ENCODE measurements at places on chromosomes 4 and X.

GRCh38 chrX:40423299-40423698, 157.5 kb upstream of the ATP6AP2 start:
- no peak for DNase-seq

DNA sequence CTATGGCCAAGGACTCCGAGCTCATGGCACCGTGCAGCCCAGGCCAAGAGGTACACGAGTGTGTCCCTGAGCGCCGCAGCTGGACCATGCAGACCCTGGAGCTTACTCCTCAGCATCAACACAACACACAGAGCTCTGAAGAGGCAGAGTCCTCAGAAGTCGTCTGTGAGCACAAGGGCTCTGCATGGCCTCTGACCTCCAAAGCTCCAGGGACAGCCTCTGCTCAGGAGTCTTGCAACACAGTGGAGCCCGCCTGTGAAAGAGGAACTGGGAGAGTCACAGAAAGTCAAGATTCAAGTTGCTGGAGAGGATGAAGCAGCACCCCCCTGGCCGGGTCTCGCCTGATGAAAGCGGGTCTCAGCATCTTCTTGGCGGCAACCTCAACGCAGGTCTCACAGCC, 2.9 kb downstream of the LRPAP1 start:
- no peak for DNase-seq

GRCh38 chr4:107747748-107748486, 27.9 kb upstream of the PAPSS1 start:
- DNase-seq: no peak

DNA sequence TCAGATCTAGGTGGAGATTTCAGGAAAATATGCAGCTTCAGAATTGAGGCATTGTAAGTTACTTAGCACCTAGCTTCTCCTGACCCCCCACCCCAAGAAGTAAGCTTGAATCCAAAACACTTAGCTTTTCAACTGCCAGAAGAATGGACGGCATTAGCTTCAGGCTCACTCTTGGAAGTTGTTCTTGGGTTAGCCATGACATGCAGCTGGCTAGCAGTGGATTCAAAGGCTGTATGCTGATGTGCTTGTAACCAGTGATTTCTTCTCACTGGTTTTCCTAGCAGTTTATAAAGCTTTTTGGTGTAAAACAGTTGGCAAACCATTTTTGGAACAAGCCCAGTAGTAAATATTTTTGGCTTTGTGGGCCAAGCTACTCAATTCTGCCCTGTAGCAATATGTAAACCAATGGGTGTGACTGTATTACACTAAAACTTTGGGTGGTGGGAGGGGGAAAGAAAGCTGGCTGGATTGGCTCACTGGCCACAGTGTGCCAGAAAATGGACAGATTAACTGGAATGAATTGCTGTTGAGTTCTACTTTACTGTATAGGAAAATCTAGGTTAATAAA, 85.6 kb downstream of the SHROOM2 start:
- DNase-seq: peak; percentile 27

- DNase-seq: no peak
These were observed 341 bp upstream of the PRPS2 start for GRCh38 chrX:12790885-12791256.

- no peak for DNase-seq
These were observed 71.4 kb downstream of the GATB start for GRCh38 chr4:151689211-151689991.

DNA sequence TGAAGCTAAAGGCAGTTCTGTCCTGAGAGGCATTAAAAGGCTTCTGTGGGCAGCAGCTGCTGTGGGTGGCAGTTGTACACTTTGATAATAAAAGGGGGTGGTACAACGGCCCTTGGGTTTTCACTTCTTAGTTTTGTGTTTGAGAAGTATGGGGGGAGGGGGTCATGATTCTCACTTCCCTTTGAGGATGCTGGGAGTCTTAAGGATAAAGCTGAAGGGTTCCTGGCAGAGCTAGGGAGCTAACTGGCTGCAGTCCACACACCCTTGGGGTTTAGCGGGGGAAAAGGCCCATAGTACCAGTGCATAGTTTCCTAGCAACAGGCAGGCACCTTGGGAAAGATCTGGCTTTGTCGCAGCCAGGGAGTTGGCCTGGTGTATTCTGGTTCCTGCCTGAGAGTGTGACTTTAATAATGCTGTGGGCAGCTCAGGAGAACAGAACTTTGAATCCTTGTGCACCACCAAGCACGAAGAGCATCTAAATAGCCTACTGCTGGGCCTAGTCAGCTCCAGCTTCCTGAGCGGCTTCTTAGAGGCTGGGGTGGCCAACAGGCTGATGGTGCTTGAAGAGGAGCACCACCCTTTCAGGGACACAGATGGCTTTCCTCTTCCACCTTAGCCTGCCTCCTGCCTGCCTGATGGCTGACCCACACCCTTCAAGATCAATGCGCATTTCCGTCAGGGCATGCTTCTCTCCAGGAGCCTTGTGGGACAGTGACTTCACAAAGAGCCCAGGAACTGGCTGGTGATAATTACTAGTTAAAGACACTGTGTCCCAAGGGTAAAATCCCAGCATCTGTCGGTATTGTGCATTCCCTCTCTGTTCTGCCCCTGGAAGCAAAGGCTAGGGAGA, 12.5 kb downstream of the ZBTB33 start:
- no peak for DNase-seq
